ENCODE measurements at places on chromosomes 11 and 22. TPM values are rescaled to one million over a fixed set of nuclear protein-coding genes. Genes with fewer than 3 reads are reported as not detected.

DNA sequence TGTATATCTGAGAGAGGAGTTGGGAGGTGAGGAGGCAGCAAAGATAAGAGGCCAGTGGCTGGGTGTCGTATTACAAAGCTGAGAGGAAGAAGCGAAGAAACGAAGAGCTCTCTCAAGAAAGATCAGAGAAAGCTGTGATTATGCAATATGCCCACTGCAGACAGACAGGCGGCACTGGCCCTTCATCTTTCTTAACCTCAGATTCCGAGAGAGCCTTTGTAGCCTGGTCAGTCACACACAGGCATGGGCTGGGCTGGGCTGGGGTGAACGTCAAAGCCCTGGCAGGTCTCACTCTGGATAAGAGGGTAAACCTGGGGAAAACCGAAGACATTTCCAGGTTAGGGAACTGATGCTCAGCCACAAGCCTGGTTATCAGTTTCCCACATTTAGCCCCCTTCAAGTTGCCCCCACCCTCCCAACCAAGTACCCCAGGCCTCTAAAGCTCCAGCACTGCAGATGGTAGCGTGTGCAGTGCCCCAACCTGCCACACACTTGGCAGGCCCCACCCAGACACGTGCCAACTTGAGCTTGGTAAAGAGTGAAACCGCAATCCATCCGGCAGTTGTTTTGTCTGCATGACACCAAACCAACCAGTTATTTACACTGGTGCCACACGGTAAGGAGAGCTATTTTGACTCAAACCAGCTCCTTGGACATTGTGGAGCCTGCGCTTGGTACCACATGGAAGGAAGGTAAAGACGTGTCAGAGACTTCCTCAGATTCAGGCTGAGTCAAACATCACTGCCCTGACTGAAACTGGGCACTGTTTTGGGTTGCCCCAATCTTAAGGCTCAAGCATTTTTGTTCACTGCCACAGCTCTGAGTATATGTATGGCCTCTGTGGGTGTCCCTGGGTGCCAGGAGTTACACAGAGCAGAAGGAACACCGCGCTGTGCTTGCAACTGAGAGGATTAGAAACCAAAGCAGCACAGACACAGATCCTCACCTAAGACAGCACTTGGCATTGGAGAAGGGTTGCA is 135.9 kb downstream of the FDX1 start:
- DNase-seq, result no peak

The THRSP gene
- total RNA-seq, result not detected

DNA sequence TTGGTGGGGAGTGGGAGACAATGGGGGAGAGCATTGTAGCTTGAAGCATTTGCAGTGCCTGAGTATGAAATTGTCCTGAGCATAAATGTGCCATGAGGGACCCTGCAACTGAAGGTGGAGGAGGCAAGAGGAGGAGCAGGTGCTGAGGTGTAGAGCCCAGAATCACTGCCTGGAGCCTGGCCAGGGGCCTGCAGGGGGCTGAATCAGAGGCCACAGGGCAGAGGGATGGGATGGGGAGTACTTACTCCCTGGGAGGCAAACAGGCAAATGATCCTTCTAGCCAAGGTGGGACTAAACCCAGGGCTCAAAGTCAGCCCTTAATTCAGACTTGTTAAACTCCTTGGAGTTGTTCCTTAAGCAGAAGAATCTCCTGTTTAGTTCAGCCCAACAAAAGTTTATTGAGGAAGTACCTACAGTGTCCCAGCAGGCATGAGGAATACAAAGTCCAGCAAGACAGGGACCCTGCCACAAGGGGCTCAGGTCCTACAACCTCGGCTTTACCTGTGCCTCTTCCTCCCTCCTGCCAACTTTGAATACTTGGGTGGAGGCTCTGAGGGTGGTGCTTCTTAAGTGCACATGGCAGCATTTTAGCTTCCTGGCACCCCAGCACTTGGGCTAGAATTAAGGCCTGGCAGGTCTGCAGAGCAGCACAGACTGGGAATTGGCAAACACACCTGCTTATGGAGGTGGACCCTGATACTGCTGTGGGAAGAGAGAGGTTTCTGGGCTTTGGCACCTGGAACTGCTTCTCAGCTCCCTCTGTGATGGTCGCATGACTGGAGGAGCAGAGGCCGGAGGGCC is 20.0 kb downstream of the MICAL2 start:
- no peak for DNase-seq

The TRPM5 gene
- total RNA-seq, result not detected
